ENCODE measurements at places on chromosomes 6 and 20.

- DNase-seq: no peak
Measured at GRCh38 chr20:5221061-5221430, 94.2 kb downstream of the CDS2 start.

DNA sequence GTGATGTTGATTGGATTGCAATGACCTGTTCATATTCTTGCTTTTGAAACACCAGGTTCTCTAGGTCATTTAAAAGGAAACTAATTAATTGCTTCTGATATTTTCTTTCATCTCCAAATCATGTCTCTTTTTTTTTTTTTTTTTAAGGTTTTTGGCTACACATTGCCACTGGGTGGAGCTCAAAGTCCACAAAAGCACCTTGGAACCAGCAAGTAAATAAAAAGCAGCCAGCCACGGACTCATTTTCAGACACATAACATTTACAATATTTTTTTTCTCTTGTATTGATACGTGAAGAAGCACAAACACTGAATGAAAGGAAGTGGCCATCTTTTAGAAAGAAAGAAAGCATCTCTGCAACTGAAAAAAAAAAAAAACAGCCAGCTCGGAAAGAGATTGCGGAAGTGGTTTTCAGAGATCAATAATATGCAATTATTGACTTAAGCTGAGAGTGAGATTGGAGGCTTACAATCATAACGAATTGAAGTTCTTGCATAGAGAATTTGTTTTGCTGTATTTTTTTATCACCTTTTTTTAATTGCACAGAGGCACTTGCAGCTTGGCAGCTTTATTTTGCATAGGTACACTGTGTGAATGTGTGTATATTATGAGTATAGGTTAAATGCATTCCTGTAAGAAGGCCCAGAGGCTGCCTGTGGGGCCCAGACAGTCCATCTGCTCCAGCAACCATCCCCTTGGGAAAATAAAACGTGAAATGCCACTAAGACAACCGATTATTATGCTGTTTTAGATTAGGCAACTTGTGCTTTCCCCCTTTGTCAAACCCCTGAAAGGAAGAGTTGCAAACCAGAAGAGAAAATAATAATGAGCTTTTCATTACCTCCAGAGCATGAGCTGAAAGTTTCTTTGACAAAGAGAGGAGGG, 28.2 kb downstream of the CGA start:
- DNase-seq: peak; percentile 45

DNA sequence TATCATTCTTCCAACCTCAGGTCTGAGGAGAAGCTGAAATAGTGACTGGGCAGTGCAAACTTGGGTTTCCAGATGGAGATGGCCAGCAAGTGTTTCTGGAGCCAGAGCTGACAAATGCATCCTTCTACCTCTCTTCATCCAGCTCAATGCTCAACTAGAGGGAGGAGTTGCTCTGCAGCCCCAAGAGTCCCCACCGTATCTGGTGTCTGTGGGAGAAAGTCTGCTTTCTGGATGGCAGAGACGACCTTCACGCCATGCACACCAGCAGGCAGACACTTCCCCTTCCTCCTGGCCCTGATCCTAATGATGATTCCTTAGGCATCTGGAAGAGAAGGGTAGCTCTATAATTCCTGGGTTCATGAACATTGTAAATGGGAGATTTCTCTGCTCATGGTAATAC, 127.4 kb upstream of the SPACA1 start:
- no peak for DNase-seq

DNA sequence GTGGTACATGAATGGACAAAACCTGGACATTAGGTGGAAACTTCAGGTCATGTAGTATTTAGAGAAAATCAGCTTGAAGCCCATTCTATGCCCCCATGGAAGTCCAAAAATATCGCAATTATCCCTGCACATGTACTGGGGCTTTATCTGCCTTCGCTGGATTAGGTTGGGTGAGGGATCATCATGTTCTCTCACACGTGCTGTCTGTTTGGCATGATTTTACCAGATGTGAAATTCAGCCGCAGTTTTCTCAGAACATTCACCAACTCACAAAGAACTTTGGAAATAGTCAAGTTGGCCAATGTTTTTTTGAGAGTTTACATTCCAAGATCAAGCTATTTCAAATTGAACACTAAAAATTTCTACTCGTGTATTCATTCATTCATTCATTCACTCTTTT, 459.8 kb upstream of the CITED2 start:
- no peak for DNase-seq

DNA sequence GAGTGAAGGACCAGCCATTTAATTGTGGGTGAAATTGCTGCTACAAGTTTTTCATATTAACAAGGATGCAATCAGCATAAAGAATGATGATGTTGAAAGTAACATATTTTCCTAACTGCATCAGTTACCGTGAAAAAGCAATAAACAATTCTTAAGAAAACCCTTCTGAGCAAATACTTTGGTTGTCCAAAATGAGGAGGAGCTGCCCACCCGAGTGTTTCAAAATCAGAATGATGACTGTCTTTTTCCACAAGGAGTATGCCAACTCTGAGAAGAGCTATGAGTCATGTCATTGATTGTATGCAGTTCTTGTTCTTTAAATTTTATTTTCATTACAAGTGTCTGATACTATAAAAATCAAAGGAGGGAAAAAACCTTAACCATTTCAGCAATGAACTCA, 470.5 kb downstream of the COL12A1 start:
- DNase-seq: no peak

GRCh38 chr20:46895906-46896242, 1.2 kb downstream of the EYA2 start:
- no peak for DNase-seq

- no peak for DNase-seq
Measured at GRCh38 chr6:148608199-148608951, 138.5 kb upstream of the UST start.
